ENCODE measurements at places on chromosomes 7 and 10. TPM values are rescaled to one million over a fixed set of nuclear protein-coding genes. Genes with fewer than 3 reads are reported as not detected.

- DNase-seq = no peak
Measured at GRCh38 chr7:137655804-137656203, 191.0 kb downstream of the DGKI start.

- DNase-seq = no peak
Measured at GRCh38 chr10:69088801-69089501, 1.0 kb downstream of the SRGN start.

DNA sequence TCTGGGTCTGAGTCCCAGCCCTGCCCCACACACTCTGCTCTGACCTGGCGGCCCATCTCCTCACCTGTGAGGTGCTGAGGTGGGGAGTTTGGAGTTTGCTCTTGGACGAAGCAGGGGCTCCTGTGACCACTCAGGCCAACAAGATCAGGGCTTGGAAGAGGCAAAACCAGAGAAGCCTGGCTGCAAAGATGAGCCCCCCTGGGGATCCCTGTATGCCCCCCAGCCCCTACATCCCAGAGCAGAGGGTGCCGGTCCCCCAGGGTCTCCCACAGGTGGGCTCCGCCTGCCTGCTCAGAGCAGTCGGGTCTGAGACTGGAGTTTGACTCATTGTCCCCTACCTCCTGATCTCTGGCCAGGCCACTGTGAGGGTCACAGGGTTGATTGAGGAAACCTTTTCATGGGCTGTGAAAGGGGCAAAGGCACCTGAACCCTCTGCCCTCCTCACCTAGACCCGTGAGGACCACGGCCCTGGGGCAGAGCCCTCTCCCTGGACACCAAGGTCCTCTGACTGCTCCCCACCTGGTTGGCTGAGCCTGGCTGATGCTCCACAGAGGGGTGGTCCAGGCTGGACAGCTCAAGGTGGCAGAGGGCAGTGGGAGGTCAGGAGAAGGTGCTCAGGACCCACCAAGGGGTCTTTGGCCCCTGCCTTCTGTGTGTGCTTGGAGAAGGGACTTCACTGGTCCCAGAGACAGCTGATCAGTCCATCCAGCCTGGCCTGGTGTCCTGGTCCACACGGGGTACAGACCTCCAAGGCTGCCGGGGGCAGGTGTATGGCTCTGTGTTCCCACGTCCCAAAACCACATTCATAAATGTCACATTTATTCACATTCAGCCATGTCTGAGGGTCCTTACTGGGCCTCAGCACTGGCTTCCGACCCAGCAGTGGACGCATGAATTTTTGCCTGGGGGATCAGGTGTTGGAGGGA is 9.1 kb upstream of the SCART1 start:
- DNase-seq = no peak

GRCh38 chr10:11824825-11825224 is 1.7 kb downstream of the PROSER2 start:
- DNase-seq = no peak

- DNase-seq = no peak
Measured at GRCh38 chr7:133130166-133130565, 48.3 kb upstream of the CHCHD3 start.

DNA sequence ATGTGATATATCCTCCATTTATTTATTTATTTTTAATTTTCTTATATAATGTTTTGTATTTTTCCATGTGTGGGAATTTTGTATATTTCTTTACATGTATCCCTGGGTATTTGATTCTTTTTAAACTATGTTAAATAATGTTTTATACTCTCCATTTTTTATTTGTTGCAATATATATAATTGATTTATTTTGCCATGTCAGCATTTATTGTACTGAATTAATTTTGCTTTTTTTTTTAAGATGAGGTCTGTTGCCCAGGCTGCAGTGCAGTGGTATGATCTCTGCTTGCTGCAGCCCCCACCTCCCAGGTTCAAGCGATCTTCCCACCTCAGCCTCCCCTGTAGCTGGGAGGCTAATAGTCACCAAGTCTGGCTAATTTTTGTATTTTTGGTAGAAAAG is 187.4 kb downstream of the CDC14C start:
- DNase-seq = no peak

GRCh38 chr7:49767719-49768118 is 5.7 kb upstream of the VWC2 start:
- no peak for DNase-seq

DNA sequence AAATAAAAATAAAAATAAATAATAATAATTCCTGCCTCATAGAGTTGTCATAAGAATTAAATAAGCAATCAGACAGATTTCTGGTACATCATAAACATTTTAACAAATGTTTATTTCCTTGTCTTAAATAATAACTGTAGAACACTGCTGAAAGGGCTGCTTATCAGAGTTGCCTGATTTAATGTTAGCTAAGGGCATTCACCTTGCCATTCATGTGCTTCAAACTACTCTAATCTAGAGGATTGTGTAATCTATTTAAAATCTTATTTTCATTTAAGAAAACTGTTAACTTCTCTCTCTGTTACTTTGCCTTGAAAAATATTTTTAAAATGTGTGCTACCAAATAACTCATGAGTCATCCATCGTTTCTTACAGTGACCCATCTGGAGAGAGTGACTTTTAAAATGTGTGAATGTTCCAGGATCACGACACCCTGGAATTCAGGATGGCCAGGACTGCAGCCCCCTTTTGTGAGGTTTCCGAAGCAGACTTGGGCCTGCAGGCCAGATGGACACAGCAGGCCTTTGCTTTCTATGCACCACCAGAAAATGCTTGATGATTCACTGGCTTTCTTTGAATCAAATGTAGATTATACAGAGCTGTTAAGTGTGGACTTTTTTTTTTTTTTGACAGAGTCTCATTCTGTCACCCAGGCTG is 109.1 kb upstream of the TNS3 start:
- no peak for DNase-seq

GRCh38 chr10:77622889-77623291 is 14.7 kb downstream of the KCNMA1 start:
- no peak for DNase-seq

- DNase-seq = no peak
Measured at GRCh38 chr7:138493535-138493934, 33.5 kb downstream of the TRIM24 start.

DNA sequence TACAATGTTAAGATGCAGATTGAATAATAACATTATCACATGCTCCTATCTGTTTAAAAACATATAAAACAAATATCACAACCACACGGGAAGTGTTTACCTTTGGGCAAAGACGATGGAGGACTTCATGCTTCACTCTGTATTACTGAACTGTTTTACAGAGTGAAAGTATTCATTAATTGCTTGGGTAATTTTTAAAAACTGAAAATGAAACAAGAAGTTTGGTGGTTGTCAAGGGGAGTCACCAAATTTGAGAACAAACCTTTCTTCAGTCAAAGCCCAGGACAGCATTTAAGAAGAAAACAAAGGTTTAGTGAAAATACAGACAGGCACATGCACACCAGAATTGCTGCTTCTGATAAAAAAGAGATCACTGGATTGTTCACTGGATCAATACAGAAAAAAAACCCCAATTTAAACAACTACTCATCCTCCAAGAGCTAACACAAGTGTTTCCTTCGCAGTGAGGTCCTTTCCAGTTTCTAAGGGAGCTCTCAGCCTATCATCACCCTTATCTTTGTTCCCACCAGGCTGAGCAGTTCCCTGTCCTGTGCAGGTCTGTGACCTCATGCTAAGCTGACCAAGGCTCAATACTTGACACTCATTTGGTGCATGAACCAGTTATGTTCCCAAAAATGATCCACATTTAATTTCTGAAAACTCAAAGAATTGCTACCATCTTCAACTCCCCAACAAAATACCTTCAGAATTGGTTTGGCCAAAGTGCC is 8.8 kb downstream of the PARP12 start:
- DNase-seq = no peak

GRCh38 chr7:115672024-115672423 is 358.5 kb downstream of the TFEC start:
- DNase-seq = no peak

DNA sequence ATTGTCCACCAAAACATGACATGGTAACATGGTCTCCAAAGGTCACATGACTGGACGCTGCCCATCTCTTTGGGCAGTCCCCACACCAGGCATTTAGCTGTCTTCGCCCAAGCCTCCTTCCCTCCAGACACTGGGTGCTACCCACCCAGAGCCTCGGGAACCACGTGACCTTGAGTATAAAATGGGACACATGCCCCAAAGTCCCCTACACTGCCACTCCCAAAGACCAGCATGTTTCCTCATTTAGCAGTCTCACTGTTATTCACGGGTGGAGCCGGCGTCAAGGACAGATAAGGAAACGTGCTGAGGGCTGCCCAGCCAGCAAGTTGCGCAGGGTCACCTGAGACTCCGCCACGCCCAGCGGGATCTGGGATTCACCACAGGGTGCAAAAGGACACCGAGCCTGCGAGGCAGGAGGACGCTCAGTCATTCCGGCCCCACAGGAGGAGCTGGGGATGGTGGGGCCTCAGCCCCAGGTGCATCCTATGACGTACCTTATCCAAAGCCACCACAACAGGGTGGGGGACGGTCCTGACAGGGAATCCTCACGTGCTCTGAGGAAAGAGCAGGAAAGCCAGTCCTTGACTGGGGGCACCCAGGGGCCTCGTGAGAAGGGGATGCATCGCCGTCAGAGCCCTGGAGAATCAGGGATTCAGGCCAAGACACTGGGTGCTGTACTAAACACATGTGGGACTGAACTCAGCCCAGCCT is 226.9 kb downstream of the TNS3 start:
- peak; percentile 22 for DNase-seq

DNA sequence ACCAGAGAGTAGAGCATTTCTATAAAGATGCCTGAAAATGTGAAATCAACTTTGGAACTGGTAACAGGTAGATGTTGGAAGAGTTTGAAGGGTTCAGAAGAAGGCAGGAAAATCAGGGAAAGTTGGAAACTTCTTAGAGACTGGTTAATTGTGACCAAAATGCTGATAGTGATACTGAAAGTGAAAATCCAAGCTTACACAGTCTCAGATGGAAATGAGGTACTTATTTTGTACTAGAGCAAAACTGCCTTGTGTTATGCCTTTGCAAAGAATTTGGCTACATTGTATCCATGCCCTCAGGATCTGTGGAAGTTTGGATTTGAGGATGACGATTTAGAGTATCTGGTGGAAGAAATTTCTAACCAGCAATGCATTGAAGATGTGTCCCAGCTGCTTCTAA is 430.6 kb upstream of the KCND2 start:
- no peak for DNase-seq

- no peak for DNase-seq
Measured at GRCh38 chr7:44348300-44348699, 22.9 kb upstream of the CAMK2B start.

GRCh38 chr10:127034790-127035189 is 129.6 kb downstream of the DOCK1 start:
- DNase-seq = no peak

DNA sequence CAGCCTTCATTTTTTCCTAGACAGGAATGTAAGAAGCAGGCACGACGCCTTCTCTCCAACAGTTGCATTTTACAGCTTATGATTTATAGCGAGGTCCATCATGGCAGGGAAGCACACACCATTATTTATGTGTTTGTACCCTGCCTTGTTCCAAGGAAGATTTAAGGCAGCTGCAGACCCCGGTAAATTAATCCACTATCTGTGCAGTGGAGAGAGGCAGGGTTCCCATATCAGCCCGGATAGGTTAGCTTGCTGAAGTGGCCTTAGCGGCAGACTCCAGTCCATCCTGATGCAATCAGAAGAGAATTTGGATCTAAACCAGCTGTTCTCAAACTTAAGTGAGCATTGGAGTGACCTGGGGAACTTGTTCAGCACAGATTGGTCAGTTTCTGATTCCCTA is 359.4 kb downstream of the GALNT17 start:
- no peak for DNase-seq

GRCh38 chr10:114499630-114500190 is 95.4 kb upstream of the AFAP1L2 start:
- DNase-seq = no peak

Gene ASB15
- total RNA-seq = not detected

Gene FAM25G
- not detected for total RNA-seq

Gene ATP5F1C
- 237 TPM for total RNA-seq

Gene TMEM229A
- not detected for total RNA-seq

Gene C7orf33
- total RNA-seq = not detected

Gene TFR2
- 0.20 TPM for total RNA-seq

Gene LRCH4
- total RNA-seq = 103 TPM

Gene LRMDA
- total RNA-seq = 16.2 TPM

Gene MACC1
- total RNA-seq = 40.7 TPM

Gene TFPI2
- not detected for total RNA-seq

Gene CRYGN
- total RNA-seq = not detected

Gene ITIH5
- total RNA-seq = 21.0 TPM

Data from upper lobe of left lung (tissue), 6 donors.